ENCODE measurements at places on chromosomes 1 and 21.

GRCh38 chr1:15168479-15168878 lies 14.9 kb downstream of the TMEM51 start:
- DNase-seq: no peak

GRCh38 chr1:108028841-108029388 lies 63.9 kb upstream of the VAV3 start:
- DNase-seq: no peak

GRCh38 chr1:215407575-215407974 lies 159.5 kb upstream of the KCTD3 start:
- no peak for DNase-seq

- DNase-seq: no peak
Measured at GRCh38 chr1:203569490-203570318, 56.9 kb upstream of the ATP2B4 start.

- DNase-seq: no peak
Measured at GRCh38 chr1:176177764-176178163, 29.3 kb downstream of the COP1 start.

Data from NCI-H187 treated with DMSO at 0.1 percent for 48 hours (cell line).